ENCODE measurements at places on chromosomes 11 and 22.

DNA sequence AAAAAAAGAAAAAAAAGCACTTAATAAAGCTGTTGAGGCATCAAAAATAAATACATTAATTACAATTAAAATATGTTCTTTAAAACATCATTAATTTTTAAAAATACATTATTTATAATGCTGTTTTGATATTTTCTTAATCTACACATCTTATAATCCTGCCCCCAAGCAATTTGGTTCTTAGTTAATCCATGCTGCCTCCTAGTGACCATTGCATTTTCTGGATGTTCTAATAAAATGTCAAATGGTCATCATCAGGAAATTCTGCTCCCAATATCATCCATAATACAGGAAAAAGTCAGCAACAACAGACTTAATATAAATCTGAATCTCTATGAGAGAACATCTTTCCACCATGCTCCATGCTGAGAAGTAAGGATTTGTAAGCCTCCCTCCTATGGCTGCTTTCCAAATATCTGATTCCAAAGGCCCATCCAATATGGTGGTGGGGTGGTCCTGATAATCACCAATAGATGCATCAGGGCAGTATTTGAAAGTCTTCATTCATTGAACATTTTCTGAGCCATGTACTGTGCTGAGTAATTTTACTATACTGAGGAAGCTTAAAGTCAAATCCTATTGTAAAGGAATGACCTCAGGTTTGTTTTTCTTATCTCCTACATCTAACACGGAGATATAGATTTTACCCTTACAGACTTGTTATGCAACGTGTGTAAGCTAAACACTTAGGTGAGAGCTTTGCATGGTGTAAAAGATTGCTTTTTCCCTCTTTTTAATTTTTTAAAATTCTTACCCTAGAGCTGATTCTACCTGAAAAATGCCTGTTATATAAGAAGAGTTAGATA lies 124.7 kb upstream of the BMAL1 start:
- DNase-seq: no peak

DNA sequence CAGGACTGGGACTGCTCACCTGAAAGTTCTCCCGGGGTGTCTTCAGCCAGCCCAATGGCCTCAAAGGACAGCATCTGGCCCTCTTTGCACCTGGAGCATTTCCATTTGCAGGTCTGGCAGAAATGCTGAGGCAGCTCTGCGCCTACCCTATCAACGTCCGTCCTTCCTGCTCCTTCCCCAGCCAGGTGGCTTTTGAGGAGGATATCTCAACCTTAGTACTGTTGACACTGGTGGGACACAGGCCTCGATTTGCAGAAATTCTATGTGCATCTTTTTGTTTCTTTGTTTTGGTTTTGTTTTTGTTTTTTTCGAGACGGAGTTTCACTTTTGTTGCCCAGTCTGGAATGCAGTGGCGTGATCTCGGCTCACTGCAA lies 5.0 kb downstream of the MOGAT2 start:
- DNase-seq: no peak

- DNase-seq: no peak
These were observed 65.9 kb downstream of the PHF21A start for GRCh38 chr11:46055371-46055770.

- no peak for DNase-seq
These were observed 4.5 kb downstream of the HTR3A start for GRCh38 chr11:113979431-113979830.

DNA sequence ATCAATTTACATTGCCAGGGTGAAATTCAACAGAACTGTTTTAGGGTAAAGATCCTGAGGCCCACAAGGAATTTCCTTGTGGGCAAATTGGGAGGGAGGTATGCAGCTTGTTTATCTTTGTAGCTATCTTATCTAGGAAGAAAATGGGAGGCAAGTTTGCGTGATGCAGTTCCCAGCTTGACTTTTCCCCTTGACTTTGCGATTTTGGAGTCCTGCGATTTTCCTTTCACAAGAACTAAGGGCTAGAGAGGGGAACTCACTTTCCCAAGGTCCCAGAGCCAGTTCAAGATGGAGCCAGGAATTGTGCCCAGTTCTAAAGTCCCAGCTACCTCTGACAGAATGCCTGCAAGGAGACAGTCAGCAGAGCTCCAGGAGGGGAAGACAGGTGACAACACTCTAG lies 30.7 kb downstream of the RIBC2 start:
- DNase-seq: no peak
